Colonic mucosa (tissue), 4 donors: ENCODE measurements at places on chromosomes 1 and 21. TPM values are rescaled to one million over a fixed set of nuclear protein-coding genes. Genes with fewer than 3 reads are reported as not detected.

- DNase-seq: no peak
- no peak overlapping the region for H3K27ac ChIP-seq
- H3K4me3 ChIP-seq: no peak overlapping the region
- no peaks in the 10 kb centered on the region for H3K27me3 ChIP-seq
- H3K36me3 ChIP-seq: no peaks in the 10 kb centered on the region
Observed at GRCh38 chr1:2355373-2356261, 35.7 kb downstream of the MORN1 start.

- H3K4me1 ChIP-seq: no peaks in the 10 kb centered on the region
- no peaks in the 10 kb centered on the region for H3K27me3 ChIP-seq
- H3K36me3 ChIP-seq: no peaks in the 10 kb centered on the region
- no peak overlapping the region for H3K4me3 ChIP-seq
- no peak for DNase-seq
Observed at GRCh38 chr21:45148316-45148990, 74.1 kb downstream of the ADARB1 start.

DNA sequence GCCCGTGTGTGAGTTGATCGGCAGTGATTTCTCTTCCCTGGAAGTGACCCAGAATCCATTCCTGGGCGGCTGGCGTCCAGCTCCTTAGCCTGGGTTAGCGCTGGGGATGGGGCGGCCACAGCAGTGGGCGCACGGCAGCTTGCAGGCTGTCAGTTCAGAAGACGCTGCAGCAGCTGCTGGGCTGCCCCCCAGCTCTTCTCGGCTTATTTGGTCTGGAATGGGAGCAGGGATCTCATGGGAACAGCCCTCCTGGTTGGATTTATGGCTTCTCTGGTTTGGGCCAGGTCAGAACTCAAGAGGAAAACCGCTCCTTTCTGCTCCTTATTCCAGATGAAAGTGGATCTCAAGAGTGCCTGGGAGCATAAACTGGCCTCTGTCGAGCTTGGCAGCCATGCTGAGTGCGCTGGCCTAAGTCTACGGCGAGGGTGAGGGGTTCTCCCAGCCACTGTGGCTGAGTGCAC lies 148.2 kb downstream of the PRDM16 start:
- peaks cover 4% of the 10 kb centered on the region for H3K4me1 ChIP-seq
- DNase-seq: no peak
- H3K36me3 ChIP-seq: no peaks in the 10 kb centered on the region
- H3K4me3 ChIP-seq: no peak overlapping the region
- H3K27me3 ChIP-seq: no peaks in the 10 kb centered on the region

GRCh38 chr1:109828756-109829505 lies 65.2 kb upstream of the EPS8L3 start:
- H3K4me3 ChIP-seq: no peak overlapping the region
- H3K4me1 ChIP-seq: no peaks in the 10 kb centered on the region
- H3K36me3 ChIP-seq: no peaks in the 10 kb centered on the region
- H3K27me3 ChIP-seq: no peaks in the 10 kb centered on the region
- DNase-seq: no peak

Gene SPATA21
- not detected for total RNA-seq
